Pancreas (tissue), 10 donors: ENCODE measurements at places on chromosomes 7 and 10. TPM values are rescaled to one million over a fixed set of nuclear protein-coding genes. Genes with fewer than 3 reads are reported as not detected.

The ERVW-1 gene
- not detected for total RNA-seq

GRCh38 chr10:22366435-22366703 lies 21.1 kb downstream of the SPAG6 start:
- no peak for DNase-seq

DNA sequence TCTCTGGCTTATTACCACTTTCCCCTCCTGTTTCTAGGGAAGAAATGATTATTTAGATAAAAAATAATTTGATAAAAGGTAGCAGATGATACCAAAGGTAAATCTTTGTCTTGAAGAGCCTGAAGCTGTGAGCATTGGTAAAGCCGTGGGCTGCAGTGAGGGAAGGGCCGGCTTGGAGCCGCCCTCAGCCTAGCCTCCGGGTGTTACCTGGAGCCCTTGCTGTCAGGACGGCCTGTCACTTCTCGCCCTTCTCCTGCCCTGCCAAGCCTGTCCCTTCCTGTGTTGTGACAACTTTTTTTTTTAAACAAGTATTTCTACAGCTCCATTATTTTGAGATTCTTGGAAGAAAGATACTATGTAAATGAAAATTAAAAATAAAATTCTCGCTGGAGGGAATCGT lies 7.0 kb downstream of the CUX1 start:
- no peak for DNase-seq

The SP8 gene
- total RNA-seq = not detected

- peak; percentile 36 for DNase-seq
Measured at GRCh38 chr10:30751678-30752331, 122.3 kb upstream of the LYZL2 start.

DNA sequence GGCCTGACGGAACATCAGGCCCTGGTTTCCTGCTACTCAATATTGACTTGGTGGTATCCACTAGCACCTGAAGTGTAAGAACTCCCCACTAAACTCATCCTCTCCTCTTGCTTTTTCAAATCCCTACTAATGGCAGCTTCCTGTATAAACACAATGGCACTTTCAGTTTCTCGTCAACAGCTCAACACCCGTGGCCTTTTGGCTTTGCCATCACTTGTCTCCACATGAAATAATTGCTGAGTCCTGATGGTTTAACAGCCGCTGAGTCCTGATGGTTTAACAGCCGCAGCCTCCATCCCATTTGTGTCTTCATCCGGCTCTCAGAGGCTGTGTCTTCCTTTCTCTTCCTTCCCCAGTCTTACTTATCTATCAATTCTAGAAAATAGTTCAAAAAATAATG lies 261.4 kb upstream of the PITRM1 start:
- no peak for DNase-seq

The TMEM225B gene
- 0.16 TPM for total RNA-seq

DNA sequence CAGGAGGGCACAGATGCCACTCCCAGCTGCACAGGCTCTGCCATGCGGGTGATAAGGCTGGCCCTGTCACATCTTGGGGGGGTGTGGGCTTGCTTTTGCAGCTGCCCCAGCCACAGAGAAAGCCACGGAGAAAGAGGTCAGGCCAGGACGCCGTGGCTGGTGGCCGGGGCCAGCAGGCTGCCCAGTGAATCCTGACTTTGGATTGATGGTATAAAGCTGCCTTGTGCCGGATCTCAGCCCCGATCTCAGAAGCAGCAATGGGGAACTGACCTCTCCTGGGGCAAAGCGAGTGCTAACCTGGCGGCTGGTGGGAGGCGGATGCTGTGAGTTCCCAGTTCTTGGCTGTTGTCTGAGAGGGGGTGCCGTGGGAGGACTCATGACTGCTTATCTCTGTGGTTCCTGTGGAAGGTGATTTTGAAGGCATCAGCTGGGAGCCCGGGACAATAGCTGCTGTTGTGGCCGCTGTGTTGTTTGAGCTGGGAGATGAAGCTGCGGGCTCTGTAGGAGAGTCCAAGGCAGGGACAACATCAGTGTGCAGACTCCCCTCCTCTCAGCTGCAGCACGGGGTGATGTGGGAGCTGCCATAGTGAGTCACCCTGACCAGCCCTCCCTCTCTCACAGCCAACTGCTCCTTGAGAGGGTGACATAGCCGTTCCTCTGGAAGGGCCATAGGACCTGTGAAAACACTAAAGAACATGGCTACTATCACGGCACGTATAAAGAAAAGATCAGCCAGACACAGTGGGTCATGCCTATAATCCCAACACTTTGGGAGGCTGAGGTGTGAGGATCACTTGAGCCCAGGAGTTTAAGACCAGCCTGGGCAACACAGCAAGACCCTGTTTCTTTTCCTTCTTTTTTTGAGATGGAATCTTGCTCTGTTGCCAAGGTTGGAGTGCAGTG lies 17.0 kb downstream of the IL15RA start:
- no peak for DNase-seq

DNA sequence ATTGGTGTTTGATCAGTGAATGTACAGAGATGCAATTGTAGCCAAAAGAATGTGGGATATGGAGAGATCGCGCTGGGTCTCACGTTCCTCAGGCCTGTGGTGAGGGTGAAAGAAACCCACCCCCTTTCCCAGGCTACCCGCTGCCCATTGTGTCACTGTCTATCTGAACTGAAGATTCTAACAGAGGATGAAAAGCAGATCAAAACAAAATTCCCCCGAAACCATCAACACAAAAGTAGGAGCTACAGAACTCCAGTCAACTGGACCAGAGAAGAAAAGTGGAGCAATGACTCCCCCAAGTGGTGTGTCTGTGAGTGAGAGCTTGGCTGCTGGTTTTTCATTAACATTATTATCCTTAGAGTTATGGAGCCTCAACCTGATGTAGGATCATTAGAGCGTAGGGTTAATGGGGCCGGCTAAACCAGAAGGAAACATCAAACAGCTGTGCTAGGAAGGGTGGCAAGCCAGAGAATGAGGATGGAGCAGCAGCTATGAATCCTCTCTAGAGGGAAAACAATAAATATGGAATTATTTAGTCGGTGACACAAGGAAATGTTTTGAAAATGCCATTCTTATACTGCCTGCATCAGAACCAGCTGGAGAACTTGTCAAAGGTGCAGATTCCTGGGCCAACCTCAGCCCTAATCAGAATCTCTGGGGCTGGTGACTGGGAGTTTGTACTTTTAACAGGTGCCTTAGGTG lies 38.3 kb downstream of the AKR1B1 start:
- peak; percentile 45 for DNase-seq

DNA sequence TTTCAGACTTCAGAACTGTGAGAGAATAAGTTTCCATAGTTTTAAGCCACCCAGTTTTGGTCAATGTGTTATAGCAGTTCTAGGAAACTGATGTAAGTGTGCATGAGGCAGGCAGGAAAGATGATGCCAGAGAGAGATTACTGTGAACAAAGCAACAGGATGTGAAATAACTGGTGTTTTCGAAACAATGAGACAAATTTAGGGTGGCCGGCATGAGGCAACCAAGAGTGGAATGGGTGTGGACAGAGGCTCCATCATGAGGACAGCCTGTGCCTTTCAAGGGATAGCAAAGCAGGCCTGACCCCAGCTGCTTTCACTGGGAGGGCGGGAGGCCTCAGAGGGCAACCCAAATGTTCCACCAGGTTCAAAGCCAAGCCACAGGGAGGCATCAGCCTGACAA lies 67.3 kb upstream of the UCN3 start:
- DNase-seq = no peak

The NPY gene
- total RNA-seq = 0.37 TPM

DNA sequence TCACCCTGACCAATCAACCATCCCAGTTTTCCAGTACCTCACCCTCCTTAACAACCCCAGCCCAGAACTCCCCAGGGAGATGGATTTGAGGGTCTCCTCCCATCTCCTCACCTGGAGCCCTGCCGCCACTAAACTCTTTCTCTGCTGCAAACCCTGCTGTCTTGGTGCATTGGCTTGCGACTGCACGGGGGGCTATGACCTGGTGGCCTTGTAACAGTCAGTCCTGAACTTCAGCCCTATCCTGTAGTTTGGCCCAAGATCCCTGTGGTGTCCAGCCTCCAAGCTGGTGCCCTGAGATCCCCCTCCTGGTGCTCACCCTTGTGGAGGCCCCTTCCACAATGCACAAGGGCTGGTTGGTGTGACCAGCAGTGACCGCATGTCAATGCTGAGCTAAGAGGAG lies 91.9 kb downstream of the PAXIP1 start:
- no peak for DNase-seq

- no peak for DNase-seq
Measured at GRCh38 chr7:303884-304573, 14.1 kb downstream of the FOXL3 start.

DNA sequence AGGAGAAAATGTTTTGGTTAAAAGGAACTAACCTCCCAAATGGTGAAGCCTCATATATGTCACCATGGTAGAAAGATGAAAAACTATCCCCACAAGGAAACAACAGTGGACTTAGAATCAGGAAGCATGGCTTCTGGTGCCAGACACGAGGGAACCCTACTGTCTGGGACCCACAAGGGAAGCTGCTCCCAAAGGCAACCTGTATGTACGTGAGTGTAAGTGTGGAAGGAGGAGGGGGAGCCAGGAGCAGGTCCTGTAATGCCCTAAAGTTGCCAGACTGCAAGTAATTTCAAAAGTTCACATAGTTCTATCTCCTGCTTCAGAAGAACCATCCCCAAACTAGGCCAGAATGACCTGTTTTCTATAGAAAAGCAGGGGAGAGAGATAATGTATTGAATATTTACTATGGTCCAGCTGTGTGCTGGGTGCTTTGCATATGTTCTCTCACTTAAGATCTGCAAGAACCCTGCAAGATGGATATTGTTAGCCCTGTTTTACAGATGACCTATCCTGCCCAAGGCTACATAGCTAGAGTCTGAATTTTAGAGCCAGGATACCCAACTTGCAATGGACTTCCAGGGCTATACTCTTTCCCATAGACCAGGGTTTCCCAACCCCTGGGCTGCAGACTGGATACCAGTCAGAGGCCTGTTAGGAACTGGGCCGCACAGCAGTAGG lies 19.2 kb downstream of the DUSP5 start:
- DNase-seq = no peak

DNA sequence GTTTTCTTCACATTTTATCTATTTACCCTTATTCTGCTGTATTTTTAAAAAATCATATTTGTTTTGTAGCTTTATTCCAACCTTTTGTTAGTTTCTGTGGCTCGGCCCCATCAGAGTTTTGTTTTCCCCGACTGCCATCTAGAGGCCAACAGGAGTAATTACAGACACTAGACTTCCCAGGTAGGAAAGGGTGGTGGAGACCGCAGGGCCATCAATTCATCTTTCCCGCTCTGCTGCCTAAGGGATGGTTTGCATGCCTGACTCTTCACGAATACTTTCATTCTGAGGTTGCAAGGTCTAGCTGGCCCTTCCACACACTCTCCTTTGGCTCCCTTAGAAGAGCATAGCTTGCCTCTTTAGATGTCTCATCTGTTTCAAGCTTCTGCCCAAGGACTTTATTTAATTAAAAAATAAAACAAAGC lies 38.3 kb downstream of the LYZL2 start:
- DNase-seq = peak; percentile 31

The WASHC2C gene
- 32.8 TPM for total RNA-seq

DNA sequence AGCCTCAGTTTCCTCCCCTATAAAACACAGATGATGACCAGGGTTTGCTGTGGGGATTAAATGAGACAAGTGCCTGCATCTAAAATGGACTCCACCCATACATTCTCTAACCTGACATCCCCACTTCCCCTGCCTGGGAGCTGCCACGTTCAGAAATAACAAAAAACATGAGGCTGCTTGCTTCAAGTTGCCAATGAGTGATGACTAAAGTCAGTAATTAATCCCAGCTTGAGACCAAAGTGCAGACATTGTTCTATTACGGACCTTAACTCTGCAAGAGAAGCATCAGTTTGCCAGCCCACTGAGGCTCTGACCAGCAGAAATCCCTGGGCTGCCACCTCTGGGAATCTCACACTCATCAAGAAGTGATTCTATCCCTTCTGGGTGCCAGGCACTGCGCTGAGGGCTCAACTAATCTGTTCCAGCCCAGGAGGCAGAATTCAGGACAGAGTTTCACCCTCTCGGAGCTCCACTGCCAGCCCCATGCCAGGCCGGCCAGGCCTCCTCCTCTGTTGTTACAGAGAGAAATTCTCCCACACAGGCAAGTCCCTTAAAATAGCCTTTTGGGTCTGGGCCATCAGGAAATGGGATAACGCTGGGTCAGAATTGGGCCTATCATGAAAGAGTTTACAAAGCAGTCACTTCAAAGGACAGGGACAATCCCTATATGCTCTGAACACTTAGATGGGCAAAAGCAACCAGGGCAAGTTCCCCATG lies 11.4 kb downstream of the SH3PXD2A start:
- DNase-seq = peak; percentile 52

DNA sequence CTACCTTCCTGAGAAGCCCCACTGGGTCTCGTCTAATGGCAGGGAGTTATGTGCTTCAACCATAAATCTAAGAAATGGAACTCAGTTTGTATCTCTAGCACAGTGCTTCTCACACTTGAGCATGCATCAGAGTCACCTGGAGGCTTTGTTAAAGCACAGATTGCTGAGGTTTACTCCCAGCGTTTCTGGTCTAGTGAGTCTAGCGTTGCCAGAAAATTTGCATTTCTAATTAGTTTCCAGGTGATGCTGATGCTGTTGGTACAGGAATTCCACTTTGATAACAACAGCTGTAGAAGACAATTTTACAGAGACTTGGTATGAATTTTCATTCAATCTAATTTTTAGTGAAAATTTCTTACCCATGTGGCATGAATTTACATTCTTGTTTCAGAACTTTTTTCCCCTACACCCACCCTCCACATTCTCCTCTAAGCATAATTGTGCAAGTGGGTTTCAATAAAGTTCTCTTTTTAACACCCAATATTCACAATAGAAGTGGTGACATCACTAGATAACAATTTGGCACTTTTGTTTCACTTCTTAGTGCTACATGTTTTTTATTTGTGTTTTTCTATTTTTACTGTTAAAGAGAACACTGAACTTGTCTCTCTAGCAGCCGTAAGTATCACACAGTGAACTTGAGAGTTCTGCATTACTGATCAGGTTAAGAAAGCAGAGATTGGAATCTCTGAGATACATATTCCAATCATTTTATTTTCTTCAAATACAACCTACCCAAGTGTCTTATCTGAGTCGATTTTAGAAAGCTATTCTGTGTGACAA lies 48.4 kb upstream of the BET1 start:
- no peak for DNase-seq

The CPA2 gene
- total RNA-seq = 7,200 TPM

DNA sequence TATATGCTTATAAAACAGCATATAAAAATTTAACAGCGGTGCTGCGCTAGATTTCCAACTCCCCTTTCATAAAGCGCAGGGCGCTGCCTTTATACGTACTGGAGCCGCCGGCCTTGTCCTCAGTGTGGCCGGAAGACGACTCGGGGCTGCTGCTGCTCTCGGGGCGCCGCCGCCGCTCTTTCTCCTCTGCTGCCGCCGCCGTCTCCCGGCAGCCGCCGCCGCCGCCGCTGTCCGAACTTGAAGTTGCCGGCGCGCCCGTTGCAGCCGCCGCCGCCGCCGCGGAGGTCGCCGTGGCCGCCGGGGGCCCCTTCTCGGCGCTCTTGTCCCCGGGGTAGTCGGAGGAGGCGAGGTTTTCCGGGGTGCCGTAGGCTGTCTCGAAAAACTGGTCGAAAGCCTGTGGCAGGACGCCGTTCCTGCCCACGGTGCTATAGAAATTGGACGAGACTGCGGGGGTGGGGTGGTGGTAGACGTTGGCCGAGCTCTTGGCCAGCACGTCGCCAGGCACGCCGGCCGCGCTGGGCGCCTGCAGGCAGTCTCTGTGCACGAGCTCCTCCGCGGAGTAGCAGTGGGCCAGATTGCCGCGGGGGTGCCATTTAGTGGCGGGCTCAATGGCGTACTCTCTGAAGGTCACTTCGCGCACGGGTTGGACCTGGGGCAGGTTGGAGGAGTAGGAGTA lies 557 bp downstream of the HOXA11 start:
- peak; percentile 19 for DNase-seq
